ENCODE measurements at places on chromosomes 4 and X.

GRCh38 chrX:1451251-1451660, 1.5 kb downstream of the ASMTL start:
- no peak for DNase-seq

DNA sequence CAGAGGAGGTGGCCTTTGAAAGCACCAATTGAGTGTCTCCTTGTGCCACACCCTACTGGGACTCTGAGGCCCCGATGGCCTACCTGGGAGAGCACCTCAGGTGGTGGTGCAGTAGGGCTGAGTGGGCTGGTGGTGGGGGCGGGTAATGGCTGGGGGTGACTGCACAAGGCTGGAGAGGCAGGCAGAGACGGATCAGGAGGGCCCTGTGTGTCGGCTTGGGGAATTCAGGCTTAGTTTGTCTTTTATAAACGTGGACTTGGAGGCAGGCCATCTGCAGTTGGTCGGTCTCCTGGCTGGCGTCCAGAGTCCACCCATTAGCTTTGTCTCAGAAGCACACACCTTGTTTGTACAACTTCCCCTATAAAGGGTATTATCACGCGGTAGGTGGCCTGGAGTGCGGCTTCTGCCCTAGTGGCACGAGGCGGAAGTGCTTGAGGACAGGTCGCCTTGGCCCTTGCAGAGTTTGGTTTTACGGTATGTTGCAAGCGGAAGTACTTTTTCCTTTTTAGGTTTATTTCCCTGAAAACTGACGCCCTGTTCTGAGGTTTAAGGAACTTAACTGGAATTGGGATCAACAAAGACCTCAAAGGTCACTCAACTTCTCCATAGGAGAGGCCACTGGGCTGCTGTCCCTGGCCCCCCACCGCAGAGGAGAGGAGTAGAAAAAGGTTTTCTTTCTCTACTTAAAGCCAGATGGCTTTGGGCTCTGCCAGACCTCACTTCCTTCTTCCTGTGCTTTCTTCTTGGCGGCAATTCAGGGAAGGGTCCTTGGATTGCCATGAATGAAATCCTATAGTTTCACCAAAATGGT, 8.0 kb downstream of the TBC1D14 start:
- no peak for DNase-seq

- no peak for DNase-seq
Measured at GRCh38 chrX:20140420-20140819, 1.2 kb downstream of the EIF1AX start.

GRCh38 chr4:75708218-75708691, 16.1 kb upstream of the USO1 start:
- no peak for DNase-seq

- DNase-seq = no peak
Measured at GRCh38 chr4:53852343-53852742, 212.1 kb downstream of the CHIC2 start.

- DNase-seq = no peak
Measured at GRCh38 chr4:21470535-21470934, 478.0 kb downstream of the KCNIP4 start.

GRCh38 chr4:21979196-21979595, 30.6 kb upstream of the KCNIP4 start:
- no peak for DNase-seq

DNA sequence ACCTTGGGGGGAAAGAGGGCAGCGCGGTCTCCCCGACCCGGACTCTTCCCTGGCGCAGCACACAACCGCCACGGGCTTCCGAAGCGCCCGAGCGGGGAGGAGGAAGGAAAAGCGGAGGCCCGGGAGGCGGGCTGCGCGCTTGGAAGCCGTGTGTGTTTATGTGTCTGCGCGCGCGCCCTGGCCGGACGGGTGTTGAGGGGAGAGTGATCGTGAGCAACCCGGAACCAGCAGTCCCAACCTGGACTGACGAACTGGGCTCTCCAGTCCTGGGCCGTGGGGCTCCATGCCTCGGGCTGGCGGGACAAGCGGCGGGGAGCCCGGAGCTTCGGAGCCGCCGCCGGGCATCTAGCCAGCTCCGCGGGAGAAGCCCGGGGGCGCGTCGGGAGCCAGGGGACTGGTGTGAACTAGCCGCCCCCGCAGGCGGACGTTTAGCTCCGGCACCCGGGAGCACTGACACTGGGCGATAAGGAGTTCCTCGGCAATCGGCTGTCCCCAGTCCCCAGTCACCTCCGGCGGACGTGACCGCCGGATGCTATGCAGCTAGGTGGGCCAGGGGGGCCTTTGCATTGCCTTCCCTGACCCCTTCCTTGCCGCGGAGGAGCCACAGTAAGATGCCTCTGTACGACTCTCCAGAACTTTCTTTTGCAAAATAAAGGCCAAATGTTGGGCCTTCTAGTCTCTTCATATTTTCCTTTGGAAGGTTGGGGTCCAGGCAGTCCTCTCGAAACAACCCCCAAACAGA, 74.8 kb upstream of the BCOR start:
- no peak for DNase-seq

GRCh38 chrX:97529536-97530200, 646.0 kb downstream of the RPA4 start:
- DNase-seq = no peak

- DNase-seq = no peak
Measured at GRCh38 chr4:156248917-156249316, 295.3 kb upstream of the CTSO start.

- DNase-seq = no peak
Measured at GRCh38 chr4:128810331-128810870, 901 bp downstream of the JADE1 start.

GRCh38 chr4:59818656-59819055, 1381.5 kb upstream of the ADGRL3 start:
- DNase-seq = no peak

DNA sequence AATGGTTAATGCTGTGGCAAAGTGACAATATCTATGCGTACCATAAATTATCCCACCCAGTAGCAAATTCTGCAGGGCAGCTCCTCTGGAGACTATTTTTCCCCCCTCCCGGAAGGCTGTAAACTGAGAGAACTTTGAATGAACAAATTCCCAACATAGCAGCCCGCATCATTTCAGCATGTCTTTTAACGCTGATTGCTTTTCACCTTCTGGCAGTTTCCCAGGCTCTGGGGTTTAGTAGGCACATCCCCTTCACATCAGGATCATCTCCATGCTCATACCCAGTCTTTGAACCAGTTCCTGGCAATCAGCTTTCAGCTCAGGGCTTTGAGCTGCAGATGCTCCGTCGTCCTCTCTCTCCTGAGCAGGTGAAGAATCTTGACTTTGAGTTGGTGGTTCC, 26.6 kb upstream of the WDR1 start:
- DNase-seq = no peak

DNA sequence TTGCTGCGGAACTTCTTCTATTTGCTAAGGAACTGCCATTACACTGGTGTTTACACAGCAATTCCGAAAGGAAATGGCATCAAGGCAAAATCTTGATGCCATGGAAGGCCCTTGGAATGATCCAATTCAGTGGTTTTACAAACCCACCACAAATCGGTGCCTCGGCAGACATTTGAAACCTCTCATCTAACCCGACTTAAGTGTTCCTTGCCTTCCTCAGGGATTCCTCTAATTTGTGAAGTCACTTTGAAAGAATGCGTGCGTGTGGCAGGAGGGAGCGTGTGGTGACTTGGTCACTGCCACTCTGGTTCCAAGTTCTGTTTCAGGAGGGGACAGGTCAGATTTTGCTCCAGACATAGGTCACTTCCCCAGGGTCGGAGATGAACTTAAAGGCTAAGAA, 4.8 kb downstream of the NOP14 start:
- no peak for DNase-seq

GRCh38 chr4:36168127-36168878, 76.0 kb downstream of the ARAP2 start:
- no peak for DNase-seq

DNA sequence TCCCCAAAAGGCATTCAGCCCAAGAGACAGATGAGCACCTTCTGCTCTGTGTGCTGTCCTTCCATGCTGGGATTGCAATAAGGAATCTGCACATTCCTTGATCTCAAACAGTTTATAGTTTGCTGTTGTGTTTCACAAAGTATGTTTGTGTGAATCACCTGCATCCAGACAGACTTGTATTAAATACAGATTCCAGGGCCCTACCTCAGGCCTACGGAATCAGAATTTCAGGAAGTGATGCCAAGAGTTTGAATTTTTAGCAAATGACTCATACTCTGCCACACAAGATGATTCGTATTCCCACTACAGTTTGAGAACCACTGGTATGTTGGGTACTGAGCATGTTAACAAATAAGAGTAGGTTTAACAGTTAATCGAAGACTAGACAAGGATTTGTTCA, 7.0 kb downstream of the VAMP7 start:
- DNase-seq = no peak

DNA sequence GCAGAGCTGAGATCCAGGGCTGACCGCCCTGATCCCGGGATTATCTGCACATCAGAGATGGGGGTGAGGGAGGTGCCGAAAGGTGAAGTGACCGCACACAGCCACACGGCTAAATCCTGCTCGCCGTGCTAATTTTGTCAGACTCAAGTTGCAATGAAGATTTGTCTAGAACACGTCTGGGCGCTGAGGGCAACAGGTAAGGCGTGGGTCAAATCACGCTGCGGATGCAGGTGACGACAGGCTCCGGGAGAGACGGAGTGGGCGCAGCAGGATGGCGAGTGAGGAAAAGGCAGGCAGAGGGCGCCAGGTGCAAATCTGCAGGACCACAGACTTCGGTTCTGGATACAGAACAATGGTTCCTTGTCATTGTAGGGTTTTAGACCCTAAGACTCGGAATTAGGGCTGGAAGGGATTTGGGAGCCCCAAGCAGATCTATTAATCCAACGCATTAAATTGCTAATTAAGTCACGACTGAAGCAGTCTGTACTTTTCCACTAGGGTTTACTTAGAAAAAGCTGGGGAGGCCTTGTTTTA, 1.9 kb upstream of the TBC1D14 start:
- no peak for DNase-seq

Data from stimulated activated CD4-positive, alpha-beta T cell treated with anti-CD3 and anti-CD28 coated beads, Interleukin-1b, Interleukin-23, amount 100 ng/mL, for 1 hour (primary cell).